Activated naive CD4-positive, alpha-beta T cell treated with anti-CD3 and anti-CD28 coated beads, Interleukin-2, amount 50 U/mL, for 16 hours (primary cell): ENCODE measurements at places on chromosomes 7 and 10.

DNA sequence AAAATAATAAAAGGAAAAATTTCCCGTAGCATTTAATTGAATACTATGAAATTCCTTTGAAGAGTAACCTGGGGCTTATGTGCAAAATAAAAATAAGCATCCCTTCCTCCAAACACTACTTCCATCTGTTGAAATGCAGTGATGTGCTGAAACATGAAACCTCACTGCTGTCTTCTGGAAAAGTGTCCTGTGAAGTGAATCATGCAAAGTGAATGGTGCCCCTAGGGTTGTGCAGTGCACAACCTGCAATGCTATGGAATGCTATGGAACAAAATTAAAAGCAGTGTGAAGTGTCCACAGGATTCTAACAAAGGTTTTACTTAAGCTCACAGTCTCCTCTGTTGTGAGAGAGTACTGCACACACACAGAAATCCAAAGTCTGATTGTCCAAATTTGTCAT is 480.9 kb downstream of the ETV1 start:
- DNase-seq: no peak

- no peak for DNase-seq
Observed at GRCh38 chr7:98329100-98329790, 47.8 kb downstream of the BRI3 start.

DNA sequence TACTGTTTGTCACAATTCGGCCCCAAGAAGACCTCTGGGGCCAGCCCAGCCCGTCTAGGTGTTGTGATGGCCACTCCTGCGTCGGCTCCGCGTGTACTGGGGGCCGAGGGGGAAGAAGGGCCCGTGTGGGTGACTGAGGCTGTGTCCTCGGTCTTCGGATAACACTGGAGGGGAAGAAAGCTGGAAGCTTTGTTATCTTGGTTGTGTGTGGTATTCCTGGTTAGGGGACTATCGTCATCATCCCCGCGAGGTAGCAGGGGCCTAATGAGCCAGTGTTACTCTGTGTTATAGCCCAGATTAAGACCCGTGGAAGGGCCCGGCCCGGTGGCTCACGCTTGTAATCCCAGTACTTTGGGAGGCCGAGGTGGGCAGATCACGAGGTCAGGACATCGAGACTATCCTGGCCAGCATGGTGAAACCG is 854 bp downstream of the MTG1 start:
- DNase-seq: no peak

DNA sequence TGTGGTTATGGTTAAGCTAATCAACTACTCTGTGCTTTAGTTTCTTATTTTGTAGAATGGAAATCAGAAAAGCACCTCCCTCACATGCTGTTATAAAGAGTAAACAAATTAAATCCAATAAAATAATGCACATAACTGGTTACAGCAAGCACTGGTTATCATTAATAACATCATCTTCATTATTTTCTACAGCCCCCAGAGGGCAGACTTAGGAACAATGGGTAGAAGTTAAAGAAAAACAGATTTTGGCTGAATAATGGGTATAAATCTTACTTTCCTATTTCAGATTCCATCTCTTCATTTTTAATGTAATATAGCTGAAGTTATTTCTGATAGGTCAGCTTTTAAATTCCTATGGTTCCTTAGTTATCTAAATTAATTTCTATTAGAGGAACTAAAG is 126.5 kb downstream of the DOCK4 start:
- no peak for DNase-seq

DNA sequence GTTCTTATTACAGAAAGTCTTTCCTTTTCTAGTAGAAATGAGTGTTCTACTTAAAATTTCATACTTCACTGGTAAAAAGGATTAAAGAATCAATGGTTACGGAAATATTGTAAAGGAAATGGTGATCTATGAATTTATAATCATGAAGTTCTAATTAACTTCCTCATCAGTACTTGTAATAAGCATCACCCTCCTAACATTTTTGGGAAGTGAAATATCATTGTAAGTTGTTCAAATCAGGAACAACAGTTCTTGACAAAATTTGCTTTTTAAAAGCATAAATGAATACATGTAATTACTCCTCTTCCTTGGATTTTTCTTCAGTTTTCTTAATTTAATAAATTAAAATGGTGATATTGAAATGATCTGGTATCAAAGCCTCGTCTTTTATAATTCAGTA is 5.6 kb upstream of the PCGF5 start:
- no peak for DNase-seq

GRCh38 chr10:98474628-98475027 is 27.9 kb upstream of the HPS1 start:
- no peak for DNase-seq

DNA sequence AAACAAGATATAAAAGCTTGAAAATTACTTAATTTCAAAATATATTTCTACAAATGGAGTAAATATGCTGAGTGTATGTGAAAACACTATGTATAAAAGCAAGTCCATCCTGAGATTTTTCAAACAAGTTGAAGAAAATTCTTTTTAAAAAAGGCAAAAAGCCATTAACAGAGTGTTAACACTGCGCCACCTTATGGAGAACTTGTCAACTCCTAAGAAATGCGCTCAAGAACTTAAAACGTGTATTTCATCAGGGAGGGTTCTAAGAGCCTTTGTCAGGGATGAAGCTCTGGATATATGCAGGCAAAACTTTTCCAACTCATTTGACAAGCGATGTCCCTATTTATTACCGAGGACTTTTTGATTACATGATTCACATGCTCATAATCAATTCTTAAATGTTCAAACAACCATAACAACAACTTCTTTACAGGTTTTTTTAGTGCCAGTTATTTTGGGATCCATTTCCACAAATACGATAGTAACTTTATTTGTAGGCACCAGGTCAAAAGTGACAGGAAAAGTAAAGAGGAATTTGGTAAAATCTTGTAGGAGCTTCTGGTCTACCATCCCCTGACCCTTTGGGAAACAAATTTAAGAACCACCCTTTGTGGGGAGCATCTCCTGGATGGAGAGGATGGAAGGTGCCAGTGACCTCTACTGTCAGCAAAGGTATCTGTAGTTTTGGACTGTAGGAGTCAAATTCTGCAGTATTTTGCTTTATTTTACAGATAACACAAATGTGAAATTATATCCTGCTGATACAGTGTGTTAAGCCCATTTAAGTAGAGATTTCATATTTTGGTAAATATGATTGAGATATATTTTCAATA is 23.2 kb downstream of the CALCR start:
- no peak for DNase-seq

DNA sequence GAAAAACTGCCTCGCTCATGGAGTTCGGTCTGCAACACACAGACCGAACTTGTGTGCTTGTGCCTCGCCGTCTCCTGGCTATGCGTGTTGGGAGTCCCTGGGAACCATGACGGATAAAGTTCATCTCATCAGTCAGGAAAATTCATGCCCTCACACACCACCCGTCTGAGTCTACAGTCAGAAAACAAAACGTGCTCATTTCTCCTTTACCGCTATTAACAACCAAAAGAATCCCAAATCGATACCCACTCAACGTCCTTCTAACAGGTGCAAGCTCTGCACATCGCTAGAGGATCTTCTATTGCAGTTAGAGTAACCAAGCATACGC is 13.6 kb downstream of the CNPY1 start:
- no peak for DNase-seq

DNA sequence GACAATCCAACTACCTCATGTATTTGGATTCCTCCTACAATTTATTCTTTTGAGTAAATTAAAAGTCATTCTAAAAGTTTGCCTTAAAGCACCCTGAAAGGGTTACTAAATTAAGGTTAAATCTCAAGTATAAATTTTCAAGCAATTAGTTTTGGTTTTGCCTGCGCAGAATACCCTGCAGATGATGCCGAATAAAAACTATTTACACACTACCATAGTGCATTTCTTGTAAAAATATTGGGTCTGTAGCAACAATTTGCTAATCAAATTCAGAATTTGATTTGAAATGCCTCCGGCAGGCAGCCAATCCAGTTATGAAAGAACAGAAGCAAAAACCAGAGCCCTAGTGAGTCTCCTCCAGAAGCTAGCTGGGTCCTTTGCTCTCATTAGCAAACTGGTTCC is 122.2 kb downstream of the TWIST1 start:
- no peak for DNase-seq

DNA sequence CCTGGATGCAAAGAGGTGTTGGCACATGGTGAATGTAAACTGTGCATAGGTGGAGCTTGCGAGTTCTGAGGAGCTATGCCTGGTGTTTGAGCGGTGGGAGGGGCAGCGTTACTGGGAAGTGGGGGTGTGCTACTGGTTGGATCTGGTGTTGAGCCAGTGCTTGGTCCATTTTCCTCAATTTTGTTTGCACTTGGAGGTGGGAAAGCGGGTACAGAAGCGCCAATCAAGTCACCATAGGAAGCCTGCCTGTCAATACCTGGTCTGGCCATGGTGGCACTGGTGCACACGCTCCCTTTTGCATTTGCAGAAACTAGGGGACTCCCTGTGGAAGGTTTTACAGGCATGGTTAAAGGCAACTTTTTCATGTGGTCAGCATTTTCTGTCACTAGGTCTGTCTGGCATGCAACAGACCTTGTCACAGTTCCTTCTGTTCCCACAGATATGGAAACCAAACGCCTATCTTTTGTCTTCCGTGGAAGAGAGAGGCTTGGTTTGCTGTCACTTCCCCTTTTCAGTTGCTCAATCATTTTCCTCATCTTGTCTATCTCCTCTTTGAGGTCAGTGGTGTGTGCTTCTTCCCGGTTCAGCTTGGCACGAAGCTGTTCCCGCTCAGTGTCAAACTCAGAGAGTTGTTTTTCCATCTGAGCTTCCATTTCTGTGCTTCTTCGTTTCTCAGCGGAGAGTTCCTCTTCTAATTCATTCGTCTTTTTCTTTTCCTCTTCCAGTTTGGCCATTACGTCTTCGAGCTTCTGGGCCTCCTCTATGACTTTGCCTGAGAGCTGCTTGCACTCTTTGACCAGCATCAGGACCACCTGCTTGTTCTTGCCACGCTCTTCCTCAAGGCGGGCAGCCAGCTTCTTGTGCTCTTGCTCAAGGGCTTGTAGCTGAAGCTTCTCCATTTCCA is 81.1 kb downstream of the CTTNBP2 start:
- no peak for DNase-seq

DNA sequence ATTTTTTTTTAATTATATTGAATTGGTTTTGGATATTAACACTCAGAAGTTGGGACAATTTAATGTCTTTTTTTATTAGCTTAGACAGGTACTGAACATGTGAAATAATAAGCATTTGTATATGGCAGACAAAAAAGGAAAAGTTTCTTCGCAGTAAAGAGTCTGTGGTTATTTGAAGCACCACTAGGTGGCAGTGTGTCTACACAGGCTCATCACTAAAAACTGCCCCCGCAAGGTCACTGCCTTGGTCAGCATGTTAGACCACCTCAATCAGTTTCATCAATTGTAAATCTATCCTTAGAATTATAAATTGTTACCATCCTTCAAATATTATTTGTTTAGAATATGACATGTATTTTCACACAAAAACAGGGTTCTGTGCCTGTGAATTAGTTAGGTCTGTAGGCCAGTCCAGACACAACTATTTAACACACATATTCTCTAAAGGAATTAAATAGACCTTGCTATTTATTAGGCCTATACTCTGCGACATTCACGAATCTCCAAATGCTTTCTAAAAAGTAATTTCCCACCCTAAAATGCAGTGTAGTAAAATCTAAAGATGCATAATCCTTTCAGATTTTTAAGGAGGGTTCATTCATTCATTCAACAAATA is 17.0 kb downstream of the PNLIPRP3 start:
- no peak for DNase-seq

DNA sequence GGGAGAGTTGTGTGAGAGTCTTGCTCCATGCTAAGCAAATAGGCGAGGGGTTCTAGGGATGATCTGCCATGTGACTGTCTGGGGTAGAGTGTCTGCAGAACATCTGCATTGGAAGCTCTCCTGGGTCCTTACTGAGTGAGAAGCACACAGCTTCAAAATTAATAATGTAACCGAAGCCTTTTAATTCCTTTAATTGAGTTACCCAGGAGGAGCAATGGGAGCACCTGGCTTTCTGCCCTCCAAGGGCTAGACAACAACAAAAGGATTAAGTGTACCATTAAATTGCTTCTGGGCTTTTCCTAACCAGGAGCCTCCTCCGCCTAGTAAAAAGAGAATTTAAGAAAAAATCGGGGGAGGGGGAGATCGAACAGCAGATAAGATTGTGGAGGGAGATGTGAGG is 102.0 kb upstream of the TBX20 start:
- DNase-seq: no peak
